ENCODE measurements at places on chromosomes 3 and 15.

DNA sequence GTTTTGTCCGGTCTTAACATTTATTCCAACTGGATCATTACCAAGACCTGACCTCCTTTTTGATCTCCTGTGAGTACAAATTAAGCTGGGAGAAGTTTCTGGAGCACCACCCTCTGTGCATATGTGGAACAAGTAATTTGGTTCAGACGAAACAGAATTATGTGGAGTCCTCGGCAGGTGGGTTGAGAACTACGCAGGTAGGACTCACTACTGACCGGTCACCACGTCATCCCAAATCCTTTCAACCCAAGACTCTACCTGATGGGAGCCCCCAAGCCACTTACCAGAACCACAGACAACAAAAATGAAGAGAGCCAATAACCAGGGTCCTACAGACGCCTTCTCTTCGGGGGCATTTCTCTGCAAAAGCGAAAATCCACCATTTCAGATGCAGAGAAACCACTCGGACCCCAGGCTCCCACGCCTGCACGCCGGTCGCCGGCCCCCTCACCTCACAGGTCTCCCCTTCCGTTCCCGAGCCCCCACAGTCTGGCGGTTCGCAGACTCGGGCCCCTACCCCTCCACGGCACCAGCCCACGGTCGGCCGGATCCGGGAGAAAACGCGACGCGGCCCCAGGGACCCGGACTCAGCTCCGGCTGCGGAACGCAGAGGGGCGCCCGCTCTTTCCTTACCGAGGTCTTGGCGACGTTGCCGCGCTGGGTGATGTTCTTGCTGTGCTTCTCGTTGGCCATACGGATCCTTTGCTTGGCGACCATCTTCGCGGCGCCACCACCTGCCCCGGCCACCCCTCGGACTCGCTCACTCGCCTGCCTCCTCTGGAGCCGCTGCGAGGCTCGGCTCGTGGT, 674 bp downstream of the SERP1 start:
- DNase-seq = no peak

GRCh38 chr3:131216330-131216729, 165.2 kb upstream of the NUDT16 start:
- DNase-seq = no peak

DNA sequence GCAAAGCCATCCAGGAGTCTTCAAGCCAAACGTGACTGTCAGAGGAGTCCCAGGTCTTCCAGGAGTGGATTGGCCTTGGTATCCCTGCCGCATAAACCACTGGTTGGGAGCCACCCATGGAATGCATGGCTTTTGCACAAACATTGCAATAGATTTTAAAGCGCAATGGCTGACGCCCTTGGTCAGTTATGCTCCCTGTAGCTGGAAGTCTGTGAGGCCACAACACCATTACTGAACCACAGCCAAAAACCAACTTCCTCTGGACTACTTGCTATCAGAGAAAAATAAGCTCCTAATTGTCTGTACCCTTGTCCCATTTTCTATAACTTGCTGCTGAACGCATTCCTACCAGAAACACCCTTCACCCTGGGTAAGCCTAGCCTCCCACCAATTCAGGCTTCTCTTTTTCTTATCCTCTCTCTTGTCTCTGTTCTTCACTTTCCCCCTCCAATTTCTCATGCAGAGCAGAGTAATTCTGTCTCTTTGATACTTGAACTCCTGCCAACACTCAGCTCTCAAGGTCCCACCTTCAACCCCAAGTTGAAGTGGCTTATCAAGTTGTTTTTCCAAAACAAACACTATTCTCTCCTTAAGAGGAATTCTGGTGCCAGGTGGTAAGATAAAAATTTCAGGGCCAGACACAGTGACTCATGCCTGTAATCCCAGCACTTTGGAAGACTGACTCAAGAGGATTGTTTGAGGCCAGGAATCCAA, 176.4 kb upstream of the UBE2E1 start:
- no peak for DNase-seq

DNA sequence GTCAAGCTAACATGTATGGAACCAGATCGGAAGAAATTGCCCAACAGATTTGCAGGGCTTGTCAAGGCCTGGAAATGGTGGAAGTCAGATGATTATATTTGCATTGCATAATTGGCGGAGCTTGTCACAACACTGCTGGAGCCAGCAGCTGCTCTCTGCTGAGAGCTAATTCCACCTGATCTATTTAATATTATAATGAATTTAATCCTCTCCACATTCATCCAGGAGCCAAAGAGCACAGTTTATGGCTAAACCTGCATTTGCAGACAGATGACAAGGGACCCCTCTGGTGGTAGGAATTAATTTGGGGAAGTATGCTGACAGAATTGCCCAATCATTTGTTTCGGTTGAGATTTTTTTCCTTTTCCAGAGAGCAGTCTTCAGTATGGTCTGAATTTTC, 730.2 kb downstream of the TUSC7 start:
- no peak for DNase-seq

GRCh38 chr15:27899583-27900285, 199.4 kb downstream of the OCA2 start:
- DNase-seq = no peak
